Smooth muscle cell of the coronary artery (primary cell): ENCODE measurements at places on chromosomes 12 and 14. TPM values are rescaled to one million over a fixed set of nuclear protein-coding genes. Genes with fewer than 3 reads are reported as not detected.

Gene CD163L1
- 0.59 and 8.1 TPM in 2 replicates for total RNA-seq

Gene OVCH1
- total RNA-seq: 0.70 TPM in 1 of 2 replicates, not detected in the other

Gene GPR162
- 1.3 and 4.3 TPM in 2 replicates for total RNA-seq

Gene AACS
- total RNA-seq: 29.8 and 39.0 TPM in 2 replicates

Gene PAX9
- 0.12 TPM in 1 of 2 replicates, not detected in the other for total RNA-seq

Gene SIX6
- not detected in 2 replicates for total RNA-seq

Gene GLT8D2
- total RNA-seq: 11.9 and 46.4 TPM in 2 replicates

Gene KERA
- total RNA-seq: not detected in 2 replicates

Gene KRT75
- not detected in 2 replicates for total RNA-seq

Gene IQSEC3
- total RNA-seq: 0.35 TPM in 1 of 2 replicates, not detected in the other

Gene POTEG
- total RNA-seq: not detected in 2 replicates

Gene TRPV4
- 1.4 and 1.6 TPM in 2 replicates for total RNA-seq

Gene OTOGL
- 0.08 and 0.12 TPM in 2 replicates for total RNA-seq

Gene VASH1
- total RNA-seq: 2.8 and 3.8 TPM in 2 replicates

Gene EID3
- total RNA-seq: 3.9 and 9.9 TPM in 2 replicates

Gene ETFBKMT
- 2.2 and 3.6 TPM in 2 replicates for total RNA-seq

Gene KRT7
- total RNA-seq: 5.4 and 533 TPM in 2 replicates

Gene EIF2S3B
- 15.0 and 23.9 TPM in 2 replicates for total RNA-seq

Gene SLC5A8
- total RNA-seq: not detected in 2 replicates

Gene LBHD2
- total RNA-seq: not detected in 2 replicates

Gene BCAT1
- 73.4 and 81.8 TPM in 2 replicates for total RNA-seq

Gene P2RX2
- total RNA-seq: not detected in 2 replicates

Gene SPTB
- 0.15 TPM in 1 of 2 replicates, not detected in the other for total RNA-seq

Gene DRAM1
- 18.7 and 48.7 TPM in 2 replicates for total RNA-seq

Gene ALG10B
- 0.94 and 2.4 TPM in 2 replicates for total RNA-seq

Gene SLC38A4
- total RNA-seq: 0.35 and 0.60 TPM in 2 replicates

Gene ACVRL1
- 109 and 133 TPM in 2 replicates for total RNA-seq

Gene TOMM20L
- total RNA-seq: not detected in 2 replicates

Gene OR6J1
- not detected in 2 replicates for total RNA-seq

Gene CACNA2D4
- 0.47 TPM in 1 of 2 replicates, not detected in the other for total RNA-seq

Gene NUP37
- 23.3 and 34.0 TPM in 2 replicates for total RNA-seq

Gene LARP4
- 20.2 and 47.7 TPM in 2 replicates for total RNA-seq

Gene TAS2R7
- total RNA-seq: not detected in 2 replicates

Gene EGLN3
- total RNA-seq: 0.08 and 1.3 TPM in 2 replicates

Gene DIO3
- not detected in 2 replicates for total RNA-seq

Gene IL26
- 0.35 TPM in 1 of 2 replicates, not detected in the other for total RNA-seq

Gene RNF34
- 82.8 and 173 TPM in 2 replicates for total RNA-seq

Gene PPP1R1A
- not detected in 2 replicates for total RNA-seq

Gene MANSC4
- not detected in 2 replicates for total RNA-seq

Gene CLEC4D
- total RNA-seq: not detected in 2 replicates

Gene EFS
- 1.1 and 4.9 TPM in 2 replicates for total RNA-seq

Gene GPR65
- 0.12 and 0.15 TPM in 2 replicates for total RNA-seq

Gene KCNC2
- under 0.01 TPM in 1 of 2 replicates, not detected in the other for total RNA-seq

Gene LALBA
- total RNA-seq: not detected in 2 replicates

Gene CELA1
- total RNA-seq: not detected in 2 replicates

Gene SDS
- not detected in 2 replicates for total RNA-seq

Gene CDKN3
- 5.0 and 12.2 TPM in 2 replicates for total RNA-seq

Gene SRRM4
- total RNA-seq: not detected in 2 replicates

Gene GDF3
- total RNA-seq: not detected in 2 replicates

Gene COA8
- 2.8 and 16.3 TPM in 2 replicates for total RNA-seq

Gene DCAF4
- total RNA-seq: 8.2 and 15.0 TPM in 2 replicates

Gene APOF
- total RNA-seq: not detected in 2 replicates

Gene RNFT2
- 0.35 and 4.2 TPM in 2 replicates for total RNA-seq

Gene TCL1B
- not detected in 2 replicates for total RNA-seq
